ENCODE measurements at places on chromosomes 1 and 21. TPM values are rescaled to one million over a fixed set of nuclear protein-coding genes. Genes with fewer than 3 reads are reported as not detected.

The LCE1B gene
- not detected for polyA plus RNA-seq

The RCAN3 gene
- 0.81 TPM for polyA plus RNA-seq

DNA sequence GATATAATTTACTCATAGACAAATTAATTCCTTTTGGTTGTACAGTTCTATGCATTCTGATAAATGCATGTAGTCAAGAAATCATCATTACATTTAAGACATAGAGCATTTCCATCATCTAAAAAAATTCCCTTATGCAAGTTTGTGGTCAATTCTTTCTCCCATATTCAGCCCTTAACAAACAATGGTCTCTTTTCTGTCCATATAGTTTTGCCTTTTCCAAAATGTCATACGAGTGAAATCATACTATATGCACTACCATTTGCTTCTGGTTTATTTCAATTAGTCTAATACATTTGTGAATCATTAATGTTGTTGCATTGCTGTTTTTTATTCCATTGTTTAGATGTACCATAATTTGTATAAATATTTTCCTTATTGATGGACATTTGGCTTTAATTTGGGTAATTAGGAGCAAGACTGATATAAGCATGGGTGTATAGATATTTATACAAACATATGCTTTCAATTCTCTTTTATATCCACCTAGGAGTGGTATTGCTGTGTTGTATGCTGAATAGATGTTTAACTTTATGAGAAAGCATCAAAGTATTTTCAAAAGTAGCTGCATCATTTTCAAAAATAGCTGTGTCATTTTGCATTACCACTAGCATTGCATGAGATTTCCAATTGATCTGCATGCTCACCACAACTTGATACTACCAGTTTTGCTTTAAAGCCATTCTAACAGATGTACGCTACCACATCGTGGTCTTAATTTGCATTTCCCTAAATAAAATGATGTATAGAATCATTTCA lies 397.0 kb upstream of the ADAMTS5 start:
- DNase-seq = no peak

DNA sequence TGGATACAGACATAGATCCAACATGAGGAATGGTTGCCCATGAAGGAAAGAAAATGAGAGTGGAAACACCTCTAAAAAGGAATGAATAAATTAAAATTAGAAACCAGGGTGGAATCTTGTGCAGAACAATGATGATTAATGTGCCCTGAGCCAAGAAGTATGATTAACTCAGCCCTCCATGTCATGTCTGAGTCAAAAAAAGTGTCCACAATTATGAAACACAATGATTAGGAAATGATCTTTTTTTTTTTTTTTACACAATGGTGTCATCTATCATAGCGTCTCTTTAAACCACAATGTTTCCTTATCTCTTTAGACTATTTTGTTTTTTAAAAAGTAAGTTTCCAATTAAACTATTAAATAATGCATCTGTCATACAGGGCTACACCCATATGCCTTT lies 78.9 kb upstream of the RAB4A start:
- DNase-seq = no peak

Measured in psoas muscle (tissue), 8 donors.